ENCODE measurements at places on chromosomes 3 and 15.

DNA sequence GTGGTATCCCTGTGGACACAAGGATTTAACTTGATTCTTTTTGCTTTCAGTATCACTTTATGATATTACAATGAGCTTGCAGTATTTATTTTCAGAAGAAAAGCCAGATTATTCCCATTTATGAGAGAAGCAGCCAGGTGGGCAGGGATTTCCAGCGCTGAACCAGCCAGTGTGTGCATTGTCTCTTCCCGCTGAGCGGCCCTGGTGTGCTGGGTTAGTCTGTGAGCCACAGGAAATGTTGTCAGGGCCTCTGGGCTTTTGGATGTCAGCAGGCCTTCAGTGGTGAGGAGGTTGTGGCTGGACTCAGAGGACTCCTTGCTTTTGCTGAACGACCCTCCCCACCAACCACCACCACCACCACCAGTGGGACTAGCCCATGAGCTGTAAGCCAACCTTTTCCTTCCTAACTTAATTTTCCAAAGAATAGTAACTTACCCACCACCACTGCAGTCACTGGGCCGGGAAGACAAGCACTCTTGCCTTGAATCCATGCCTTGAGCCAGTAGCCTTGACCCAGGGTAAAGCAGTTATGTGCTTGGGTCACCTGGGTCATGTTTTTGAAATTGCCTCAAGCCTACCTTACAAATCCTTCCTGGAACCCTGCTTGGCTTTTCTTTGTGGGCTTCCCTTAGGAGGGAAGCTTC, 33.1 kb downstream of the FLNB start:
- DNase-seq, result no peak

DNA sequence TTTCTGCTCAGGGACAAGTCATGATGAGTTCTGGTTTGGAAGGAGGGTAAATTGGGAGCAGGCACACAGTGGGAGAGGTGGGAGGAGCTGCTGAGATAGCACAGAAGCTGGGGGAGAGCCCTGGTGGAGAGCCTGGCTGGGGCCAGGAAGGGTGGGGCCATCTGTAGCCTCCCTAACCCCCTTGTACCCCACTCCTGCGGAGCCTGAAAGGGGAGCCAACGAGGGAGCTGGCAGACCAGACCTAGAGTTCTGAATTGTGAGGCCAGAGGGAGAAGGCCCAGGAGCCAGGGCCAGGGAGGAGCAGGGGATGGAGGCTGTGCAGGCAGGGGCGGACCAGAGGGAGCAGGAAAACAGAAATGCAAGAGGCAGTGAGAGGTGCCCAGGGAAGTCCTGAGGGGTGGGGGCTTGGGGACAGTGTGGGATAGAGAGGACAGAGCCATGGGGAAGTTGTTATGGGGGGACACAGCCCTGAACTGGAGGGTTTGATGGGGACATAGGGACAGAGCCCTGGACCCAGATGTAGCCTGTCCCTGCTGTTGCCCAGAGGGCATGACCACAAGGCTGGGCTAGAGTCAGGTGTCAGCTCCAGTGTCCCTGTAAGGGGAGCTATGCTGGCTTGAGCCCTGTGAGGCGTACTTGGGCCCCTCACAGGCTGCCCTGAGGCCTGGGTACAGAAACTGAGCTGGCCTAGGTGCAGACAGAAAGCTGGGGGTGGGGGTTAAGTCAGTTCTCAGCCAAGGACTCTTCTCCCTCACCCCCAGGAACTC, 1.2 kb downstream of the TMIE start:
- no peak for DNase-seq

- peak; percentile 18 for DNase-seq
These were observed 4.9 kb downstream of the MESP2 start for GRCh38 chr15:89781055-89781454.

DNA sequence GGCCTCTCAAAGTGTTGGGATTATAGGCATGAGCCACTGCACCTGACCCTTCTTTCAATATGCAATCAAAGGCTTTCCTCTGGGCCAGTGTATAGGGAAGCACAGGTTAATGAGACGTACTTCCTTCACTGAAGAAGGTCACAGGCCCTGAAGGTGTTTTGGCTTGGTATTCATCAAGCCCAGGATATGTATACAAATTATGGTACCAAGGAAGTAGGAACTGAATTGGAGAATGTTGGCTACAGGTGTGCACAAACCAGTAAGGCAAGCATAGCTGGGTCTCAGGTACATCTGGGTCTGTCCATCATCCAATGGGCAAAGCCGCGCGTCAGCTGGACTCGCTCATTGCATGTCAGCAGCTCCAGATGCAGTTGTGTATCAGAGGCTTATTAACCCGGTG, 237.9 kb downstream of the ADAMTS17 start:
- DNase-seq, result no peak

DNA sequence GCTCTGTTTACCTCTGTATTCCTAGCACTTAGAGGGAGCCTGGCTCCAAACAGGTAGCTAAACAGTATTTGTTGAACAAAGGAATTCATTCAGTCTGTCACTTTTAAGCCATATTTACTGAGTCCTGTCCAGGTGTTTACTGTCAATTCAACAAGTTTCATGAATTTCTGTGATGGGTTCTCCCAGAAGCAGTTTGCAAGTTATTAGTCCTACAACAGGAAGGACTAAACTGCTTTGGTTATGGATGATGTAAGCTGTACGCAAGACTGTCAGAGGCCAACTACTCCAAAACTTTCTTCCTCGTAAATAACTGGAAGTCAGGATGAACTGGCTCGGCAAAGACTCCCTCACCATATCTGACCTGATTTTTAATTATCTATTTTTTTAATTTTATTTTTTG, 25.1 kb downstream of the STIMATE start:
- no peak for DNase-seq

- DNase-seq, result peak; percentile 91
These were observed at the start of gene SEC22C for GRCh38 chr3:42581709-42582473. Gene SEC22C (minus strand): TSS chr3:42581967. CDS start chr3:42569046, 12,921 bp downstream.

DNA sequence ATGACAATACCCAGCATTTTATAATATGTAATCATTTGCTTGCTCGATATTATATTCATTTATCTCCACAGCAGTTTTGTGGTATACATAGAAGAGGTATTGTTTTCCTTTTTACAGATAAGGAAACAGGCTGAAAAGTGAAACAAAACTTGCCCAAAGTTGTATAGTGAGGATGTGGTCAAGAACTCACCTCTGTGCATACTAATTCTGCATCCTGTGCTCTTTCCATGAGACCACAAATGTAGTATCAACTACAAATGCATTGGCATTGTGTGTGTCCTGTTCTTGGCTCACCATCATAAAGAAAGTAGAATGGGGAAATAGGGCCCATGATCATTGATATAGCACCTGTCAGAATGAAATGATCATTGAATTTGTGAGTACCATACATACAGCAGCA, 167.3 kb downstream of the NECTIN3 start:
- DNase-seq, result no peak
